ENCODE measurements at places on chromosomes 1 and 21.

DNA sequence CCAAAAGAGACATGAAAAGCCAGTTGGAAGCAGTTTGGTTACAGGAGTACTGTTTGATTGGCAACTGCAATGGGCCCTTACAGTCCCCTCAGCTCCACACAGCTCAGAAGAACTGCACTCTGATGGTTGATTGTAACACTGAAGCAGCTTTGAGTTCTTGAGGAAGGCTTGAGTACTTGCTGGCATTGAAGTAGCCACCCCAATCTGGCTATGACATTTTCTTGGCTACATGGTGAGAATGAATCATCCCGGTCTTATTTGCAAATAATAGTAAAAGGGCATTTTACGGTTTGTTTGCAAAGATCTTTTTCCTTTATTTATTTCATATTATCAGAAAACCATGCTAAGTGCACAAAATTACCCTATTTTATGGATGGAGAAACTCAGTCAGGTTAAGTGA is 159.7 kb upstream of the BEND5 start:
- DNase-seq, result no peak

- no peak for DNase-seq
Observed at GRCh38 chr1:54342288-54342687, 63.9 kb downstream of the SSBP3 start.

GRCh38 chr1:44801491-44802305 is 1.5 kb downstream of the PLK3 start:
- DNase-seq, result no peak

- no peak for DNase-seq
Observed at GRCh38 chr1:167676205-167676915, 45.4 kb upstream of the MPZL1 start.

GRCh38 chr21:44301961-44302406 is 2.1 kb downstream of the PFKL start:
- no peak for DNase-seq

- DNase-seq, result no peak
Observed at GRCh38 chr1:66535853-66536252, 1.9 kb downstream of the SGIP1 start.

GRCh38 chr1:53076721-53077598 is 14.9 kb downstream of the PODN start:
- no peak for DNase-seq

- DNase-seq, result no peak
Observed at GRCh38 chr1:85396194-85396593, 68.8 kb downstream of the DDAH1 start.

DNA sequence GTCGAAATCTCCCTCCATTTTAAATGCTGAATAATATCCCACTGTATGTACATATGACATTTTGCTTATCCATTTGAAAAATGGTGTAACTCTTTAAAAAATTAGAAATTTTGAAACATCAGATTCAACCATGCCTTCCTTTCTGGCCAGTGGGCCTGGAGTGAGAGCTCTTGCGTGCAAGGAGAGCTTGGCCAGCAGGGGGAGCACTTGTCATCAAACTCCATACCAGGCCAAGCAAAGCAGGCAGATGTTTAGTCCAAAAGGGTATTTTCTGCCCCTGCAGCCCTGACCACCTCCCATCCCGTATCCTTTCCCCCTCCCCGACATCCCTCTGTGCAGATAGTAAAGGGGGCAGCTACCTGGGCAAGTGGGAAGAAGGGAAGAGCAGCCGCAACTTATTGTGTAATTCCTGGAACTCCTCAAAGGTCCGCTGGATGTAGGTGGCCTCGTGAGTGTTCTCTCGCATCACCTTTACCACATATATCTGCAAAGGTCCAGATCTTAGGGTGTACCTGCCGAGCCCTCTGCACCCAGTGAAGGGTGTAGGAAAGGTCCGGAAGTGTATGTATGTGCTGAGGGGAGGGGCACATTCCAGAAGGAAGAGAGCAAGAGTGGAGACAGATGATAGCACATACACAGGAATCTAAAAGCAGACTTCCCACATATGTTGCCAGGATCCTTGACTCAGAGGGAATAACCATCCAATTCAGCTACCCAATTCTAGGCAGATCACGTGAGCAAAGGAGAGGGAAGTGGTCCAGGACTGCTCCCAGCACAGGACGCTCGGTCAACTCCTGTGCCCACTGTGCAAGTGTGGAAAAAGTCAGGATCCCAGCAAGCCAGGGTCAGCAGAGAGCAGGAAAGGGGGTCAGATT is 19.9 kb upstream of the PPP1R15B start:
- DNase-seq, result peak; percentile 66

DNA sequence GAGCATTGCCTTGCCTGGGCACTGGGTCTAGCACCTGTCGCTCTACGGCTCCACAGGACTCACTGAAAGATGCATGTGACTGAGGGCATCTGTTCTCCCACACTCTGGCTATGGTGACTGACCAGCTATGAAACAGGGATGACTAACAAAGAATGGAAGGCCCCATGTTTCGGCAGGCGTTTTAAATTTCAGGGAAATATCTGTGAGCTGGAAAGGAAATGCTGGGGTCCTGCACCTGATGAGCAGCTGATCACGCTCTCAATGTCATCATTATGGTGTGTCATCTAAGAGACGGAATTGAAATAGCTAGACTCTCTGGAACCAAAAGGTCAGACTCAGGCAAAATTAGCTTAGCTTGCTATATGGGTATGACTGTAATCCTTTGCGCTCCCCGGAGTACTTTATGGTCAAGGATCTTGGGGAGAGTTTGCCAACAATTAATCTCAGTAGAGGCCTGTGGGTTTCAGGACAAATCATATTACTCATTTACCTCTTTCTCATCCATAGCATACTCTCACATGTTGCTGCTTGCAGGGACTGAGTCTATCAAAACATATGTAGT is 24.5 kb upstream of the PALMD start:
- DNase-seq, result no peak

DNA sequence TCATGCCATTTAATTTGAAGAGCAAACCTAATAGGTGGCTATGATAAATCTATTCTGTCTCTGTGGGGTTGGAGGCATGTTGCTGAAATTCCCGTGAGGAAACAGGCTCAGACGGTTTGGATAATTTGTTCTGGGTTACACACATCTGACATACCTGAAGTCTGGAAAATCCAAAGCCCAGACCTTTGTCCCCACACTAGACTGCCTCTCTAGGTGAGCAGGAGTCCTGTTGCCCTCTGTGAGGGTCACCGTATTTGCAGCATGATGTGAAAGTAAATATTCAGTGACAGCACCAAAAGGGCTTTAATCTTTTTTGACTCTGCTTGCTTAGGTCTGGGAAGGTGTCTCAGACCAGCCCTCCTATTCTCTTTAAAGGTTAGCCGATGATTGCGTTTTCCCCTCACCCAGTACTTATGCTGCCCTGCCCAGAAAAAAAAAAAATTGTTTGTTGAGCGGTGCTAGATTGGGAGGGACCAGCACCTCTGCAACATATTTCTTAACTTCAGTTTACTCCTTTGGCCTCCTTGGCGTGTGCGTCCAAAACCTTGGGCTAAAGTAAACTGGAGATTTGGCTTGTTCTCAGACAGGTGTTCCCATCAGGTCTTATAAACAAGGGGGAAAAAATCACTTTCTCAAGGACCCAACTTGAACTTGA is 67.0 kb downstream of the CACHD1 start:
- DNase-seq, result no peak

DNA sequence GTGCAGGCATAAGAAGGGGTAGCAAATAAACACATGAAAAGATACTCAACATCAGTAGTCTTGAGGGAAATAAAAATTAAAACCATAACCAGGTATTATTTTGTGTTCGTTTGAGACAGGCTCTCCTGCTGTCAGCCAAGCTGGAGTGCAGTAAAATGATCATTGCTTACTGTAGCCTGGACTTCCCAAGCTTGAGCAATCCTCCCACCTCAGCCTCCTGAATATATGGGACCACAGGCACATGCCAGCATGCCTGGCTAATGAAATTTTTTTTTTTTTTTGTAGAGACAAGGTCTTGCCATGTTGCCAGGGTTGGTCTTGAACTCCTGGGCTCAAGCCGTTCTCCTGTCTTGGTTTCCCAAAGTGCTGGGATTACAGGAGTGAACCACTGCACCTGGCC is 108.0 kb downstream of the DNM3 start:
- no peak for DNase-seq

DNA sequence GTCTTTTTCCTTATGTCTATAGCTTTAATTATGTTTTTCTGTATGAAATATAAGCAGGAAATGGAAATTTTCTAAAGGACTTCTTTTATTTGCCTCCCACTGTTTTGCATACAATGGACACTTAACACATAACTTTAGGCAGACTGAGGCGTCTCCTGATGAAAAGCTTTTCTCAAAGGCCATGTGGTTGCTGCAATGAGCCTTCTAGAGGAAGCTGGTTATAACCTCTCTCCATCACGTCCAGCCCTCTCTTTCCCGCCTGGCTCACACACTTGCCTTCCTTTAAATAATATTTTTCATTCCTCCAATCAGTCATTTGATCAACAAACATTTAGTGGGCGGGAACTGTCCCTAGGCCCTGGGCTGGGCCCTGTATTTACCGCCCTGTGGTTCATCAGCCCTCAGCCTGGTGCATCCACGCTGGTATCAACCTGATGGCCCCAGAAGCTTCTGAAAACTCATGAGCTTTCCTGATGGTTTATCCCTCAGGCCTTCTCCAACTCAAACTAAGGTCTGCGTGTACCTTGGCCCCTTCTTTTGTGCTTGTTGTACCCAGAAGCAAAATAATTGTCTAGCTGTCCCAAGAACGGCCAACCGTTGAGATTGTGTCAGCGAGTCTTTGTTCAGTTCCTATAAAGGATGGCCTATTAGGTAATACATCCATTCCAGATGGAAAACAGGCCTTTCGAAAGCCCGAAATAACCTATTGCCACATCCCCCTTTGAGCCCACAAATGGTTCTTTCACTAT is 75.3 kb upstream of the LYST start:
- no peak for DNase-seq

- DNase-seq, result no peak
Observed at GRCh38 chr1:181506563-181507353, 23.4 kb downstream of the CACNA1E start.

DNA sequence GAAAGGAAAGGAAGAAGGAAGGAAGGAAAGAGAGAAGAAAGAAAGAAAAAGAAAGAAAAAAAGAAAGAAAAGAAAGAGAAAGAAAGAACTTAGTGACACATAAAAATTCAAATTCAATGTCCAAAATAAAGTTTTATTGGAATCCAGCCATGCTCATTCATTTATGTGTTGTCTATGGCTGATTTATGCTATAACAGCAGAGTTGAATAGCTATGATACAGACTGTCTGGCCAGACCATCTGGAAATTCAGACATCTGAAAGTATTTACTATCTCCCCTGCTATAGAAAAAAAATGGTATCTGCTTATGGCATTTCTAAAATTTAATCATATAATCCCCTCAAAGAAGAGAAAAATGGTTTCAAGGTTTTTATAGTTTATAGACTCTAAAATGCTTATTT is 79.4 kb upstream of the RRP15 start:
- DNase-seq, result no peak

DNA sequence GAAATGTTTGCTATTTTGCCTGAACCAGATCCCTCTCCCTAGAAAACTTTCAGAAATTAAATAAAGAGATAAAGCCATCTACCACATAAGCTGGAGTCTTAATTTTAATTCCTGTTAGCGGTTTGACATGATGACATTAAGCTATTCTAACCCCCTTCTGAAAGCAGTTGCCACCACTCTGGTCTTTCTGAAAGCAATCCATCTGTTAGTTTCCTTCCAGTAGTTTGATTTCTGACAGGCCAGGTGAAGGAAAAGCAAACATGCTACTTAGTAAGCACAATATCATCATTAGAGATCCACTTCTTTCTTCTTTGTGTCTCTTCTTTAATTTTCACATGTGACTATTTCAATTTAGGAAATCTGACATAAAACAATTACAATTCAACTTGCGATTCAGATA is 39.9 kb downstream of the RGL1 start:
- no peak for DNase-seq

- DNase-seq, result no peak
Observed at GRCh38 chr21:44752671-44753235, 41.4 kb upstream of the TSPEAR start.

DNA sequence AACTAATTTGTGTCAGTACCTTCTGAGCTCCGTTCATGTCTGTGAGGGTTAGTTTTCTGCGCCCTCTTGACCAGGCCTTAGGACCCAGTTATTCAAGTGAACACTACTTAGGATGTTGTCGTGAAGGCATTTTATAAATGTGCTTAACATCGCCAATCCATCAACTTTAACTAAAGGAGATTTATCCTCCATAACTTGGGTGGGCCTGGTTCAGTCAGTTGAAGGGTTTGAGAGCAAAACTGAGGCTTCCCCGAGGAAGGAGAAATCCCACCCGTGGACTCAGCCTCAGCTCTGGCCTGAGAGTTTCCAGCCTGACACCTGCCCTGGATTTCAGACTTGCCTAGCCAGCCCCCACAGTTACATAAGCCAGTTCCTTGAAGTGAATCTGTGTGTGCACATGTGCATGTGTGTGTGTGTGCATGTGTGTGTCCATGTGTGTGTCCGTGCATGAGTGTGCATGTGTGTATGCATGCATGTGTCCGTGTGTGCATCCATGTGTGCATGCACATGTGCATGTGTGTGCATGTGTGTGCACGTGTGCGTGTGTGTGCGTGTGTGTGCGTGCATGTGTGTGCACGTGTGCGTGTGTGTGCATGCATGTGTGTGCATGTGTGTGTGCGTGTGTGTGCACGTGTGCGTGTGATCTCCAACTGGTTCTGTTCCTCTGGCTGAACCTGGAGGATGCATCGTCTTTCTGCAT is 62.1 kb upstream of the PDE9A start:
- no peak for DNase-seq

DNA sequence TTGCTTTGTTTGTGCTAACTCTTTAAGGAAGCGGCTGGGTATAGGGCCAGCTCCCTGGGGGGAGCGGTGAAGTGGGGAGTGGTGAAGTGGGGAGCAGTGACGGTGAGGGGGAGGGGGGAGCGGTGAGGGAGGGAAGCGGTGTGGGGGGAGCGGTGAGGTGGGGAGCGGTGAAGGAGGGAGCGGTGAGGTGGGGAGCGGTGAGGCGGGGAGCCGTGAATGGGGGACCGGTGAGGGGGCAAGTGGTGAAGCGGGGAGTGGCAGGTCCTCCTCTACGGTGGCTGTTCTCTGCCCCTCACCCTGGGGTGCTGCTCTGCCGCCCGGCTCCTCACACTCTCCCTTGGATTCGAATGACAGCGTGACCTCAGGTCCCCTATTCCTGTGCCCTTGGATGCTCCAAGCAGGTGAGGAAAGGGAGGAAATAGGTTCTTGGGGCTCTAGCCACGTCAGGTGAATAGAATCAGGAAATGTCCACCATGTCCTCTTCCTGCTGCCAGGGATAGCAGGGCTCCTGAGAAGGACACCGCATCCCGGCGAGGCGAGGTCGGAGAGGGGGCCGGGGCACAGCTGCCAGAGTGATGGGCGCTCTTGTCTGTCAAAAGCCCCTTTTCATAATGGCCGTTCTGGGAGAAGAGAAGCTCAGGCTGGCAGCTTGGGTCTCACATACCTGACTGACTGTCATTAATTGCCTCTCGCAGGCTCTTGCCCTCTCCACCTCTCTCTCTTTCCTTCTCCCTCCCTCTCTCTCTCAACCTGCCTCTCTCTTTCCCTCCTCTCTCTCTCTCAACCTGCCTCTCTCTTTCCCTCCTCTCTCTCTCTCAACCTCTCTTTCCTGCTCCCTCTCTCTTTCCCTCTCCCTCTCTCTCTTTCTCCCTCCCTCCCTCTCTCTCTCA is 134.2 kb downstream of the PGBD5 start:
- DNase-seq, result no peak

Data from stimulated activated CD8-positive, alpha-beta memory T cell treated with anti-CD3 and anti-CD28 coated beads, Interleukin-12 subunit alpha, Interleukin-12 subunit beta, amount 100 ng/mL, for 1 hour (primary cell).